HCT116 (cell line): ENCODE measurements at places on chromosomes 6 and 20.

DNA sequence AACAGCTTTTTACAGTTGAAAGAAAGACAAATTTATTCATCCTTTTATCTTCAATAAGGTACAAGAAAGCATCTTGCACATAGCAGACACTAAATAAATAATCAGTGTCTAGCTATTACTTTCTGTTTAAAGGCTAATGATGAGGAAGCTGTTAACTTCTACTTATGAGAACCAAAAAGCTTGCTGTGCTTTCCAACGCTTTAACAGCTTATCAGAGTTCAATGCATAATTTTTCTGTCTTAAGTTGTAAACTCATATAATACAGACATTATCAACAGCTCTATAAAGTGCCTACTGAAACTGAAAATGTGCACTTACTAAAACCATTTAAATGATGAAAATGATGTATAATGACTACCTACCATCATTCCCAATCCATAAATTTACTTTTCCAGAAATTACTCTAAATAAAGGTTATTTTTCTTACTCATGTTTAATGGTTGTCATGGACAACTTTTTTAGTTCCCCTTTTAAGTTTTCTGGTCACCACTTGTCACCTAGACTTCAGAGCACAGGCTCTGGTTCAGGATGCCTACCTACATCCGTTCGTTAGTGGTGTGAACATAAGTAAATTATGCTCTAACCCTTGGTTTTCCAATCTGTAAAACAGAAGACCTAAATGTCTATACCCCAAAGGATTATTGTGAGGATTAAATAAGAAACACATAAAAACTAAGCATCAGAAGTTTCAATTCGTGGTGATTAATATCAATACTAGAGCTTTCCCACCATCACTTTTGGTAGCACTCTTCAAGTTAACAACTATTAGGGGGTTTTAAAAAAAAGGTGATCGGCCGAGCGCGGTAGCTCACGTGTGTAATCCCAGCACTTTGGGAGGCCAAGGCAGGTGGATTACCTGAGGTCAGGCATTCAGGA lies 8.0 kb downstream of the PNISR start:
- DNase-seq = no peak

DNA sequence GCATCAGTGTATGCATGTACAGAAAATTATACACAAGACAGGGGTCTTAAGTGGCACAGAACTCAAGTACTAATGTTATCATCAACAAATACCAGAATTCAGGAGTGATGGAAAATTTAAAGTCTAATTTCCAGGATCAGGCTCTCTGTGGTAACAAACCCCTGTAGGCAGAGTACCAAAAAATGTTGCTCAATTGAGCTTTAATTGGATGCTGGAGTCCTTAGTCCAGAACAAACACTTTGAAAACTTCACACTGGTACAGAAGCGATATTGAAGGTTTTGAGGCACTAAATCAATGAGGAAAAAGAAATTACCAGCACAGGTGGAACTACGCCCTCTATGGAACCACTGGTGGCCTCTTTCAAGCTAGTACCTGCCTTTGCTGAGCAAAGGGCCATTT lies 113.1 kb downstream of the FOXC1 start:
- no peak for DNase-seq

- DNase-seq = no peak
Measured at GRCh38 chr20:15831201-15831600, 742.0 kb downstream of the KIF16B start.

DNA sequence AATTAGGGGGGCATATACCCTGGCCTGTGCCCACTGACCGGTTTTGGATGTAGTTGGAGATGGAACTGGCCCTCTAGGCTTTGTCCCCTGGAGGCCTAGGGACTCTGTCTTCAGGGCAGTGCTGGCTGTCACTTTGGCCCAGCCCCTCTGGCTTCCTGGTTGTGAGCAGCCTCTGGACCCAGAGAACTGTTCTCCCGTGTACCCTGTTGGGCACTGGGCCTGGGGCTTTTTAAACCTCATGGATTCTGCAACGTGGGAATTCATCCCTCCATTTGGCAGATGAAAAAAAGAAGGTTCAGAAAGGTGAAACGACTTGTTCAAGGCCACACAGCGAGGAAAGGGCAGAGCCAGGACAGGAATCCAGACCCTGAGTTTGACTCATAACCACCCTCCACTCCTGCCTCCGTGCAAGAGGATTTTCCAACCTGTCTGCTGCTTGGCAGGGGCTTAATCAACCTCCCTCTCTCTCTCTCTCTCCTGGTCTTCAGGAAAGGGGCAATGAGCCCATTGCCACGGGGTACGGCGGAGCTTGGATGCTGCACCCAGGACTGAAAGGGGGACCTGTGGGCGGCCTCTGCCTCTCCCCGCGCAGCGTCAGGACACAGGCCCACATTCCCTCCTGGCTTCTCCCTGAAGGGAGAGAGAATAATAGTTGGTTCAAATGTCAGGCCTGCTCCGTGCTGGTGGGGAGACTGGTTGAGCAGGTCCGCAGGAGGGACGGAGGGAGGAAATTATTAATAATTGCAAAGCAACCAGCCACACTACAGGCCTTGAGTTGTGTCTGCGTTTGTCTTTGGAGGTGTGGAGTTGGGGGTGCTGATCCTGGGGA lies 56.0 kb downstream of the CEBPB start:
- no peak for DNase-seq

GRCh38 chr6:129015721-129016120 lies 132.8 kb downstream of the LAMA2 start:
- DNase-seq = no peak

DNA sequence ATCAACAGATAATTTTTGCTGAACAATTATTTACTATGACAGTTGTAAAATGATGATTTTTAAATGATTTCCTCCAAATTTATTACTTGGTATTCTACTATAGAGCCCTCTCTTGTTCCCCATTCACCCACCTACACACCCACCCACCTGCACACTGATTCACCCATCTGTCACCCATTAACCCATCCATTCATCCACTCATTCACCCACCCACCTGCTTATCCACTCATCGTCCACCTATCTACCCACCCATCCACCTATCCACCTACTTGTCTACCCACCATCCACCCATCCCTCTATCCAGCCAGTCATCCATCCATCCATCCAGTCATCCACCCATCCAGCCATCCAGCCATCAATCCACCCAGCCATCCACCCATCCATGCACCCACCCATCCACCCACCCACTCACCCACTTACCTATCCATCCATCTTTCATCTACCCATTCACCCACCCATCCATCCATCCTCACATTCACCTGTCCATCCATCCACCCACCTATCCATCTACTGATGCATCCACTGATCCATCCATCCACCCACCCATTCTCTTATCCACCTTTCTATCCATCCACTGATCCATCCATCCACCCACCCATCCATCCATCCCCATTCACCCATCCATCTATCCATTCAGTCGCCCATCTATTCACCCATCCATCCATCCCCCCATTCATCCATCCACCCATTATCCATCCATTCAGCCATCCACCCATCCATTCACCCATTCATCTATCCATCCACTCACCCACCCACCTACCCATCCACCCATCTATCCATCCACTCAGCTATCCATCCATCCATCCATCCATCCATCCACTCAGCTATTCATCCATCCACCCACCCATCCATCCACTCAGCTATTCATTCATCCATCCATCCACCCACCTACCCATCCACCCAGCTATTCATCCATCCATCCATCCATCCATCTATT lies 72.0 kb downstream of the SYNJ2 start:
- no peak for DNase-seq
